RKO (cell line): ENCODE measurements at places on chromosomes 12 and 14.

GRCh38 chr12:110501399-110501751 lies 536 bp downstream of the VPS29 start:
- DNase-seq = peak; percentile 87

DNA sequence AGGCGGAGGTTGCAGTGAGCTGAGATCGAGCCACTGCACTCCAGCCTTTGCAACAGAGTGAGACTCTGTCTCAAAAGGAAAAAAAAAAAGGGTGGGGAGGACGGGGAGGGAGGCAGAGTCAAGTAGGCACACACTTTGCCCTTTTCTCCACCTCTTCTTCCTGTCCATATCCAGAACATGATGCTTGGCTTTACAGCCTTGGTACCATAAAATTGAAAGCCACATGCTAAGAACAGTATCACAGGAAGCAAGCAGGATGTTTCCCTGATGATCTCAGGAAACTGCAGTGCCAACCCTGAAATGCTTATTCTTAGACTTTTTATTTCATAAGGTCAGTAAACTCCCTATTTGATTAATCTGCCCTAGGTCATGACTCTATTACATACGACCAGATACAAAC lies 32.5 kb upstream of the YAF2 start:
- DNase-seq = no peak

GRCh38 chr12:27101290-27101689 lies 18.9 kb upstream of the C12orf71 start:
- peak; percentile 25 for DNase-seq

DNA sequence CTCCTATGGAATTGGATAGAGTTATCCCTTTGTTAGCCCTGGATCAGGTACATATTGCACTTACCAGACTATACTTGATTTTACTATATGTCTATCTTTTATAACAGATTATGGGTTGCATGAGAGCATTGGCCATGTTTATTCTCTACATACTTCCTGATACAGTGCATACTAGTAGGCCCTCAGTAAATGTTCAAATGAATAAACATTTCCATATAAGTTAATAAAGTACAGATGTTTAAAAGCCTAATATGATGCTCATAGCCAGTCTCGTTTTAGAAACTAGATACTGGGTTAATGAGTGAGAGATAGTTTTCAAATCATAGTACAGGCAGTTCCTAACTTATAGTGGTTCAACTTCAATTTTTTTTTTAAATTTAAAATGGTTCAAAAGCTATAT lies 39.5 kb upstream of the TOMM20L start:
- no peak for DNase-seq

DNA sequence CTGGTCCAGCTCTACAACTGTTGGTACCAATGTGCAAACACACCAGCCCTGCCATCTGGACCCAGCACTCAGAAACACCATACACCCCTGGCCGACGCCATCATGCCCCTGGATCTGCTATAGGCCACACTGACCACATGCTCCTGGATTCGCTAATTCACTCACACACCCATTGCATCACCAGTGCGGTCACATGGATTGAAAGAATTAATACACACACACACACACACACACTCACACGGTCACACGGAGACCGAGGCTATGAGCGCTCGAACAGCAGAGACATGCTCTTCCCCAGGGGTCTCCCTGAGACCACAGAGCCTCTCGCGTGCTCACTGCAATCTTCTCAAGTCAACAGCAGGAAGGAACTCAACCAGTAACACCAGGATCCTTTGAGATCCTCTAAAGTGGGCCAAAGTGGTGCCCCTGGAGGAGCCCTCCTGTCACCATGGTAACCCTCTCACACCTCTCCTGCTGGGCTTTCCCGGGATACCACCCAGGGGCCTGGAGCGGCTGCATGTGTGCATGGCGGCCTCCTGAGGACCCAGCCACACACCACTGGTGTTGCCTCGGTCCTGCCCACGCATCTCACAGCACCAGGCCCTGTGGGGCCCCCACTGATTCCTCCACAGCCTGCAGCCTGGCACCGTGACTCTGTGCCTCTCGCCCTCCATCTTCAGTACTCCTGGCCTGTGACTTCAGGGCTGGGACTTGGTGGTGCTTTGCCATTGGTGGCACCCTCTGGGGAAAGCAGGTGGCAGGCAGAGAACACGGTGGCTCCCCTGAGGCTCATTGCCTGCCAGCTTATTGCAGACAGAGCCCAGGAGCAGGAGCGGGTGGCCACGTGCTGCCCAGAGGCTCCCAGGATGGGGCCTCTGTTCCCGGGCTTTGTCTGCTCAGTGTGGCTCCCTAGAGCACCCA lies 15.1 kb downstream of the LRTM2 start:
- no peak for DNase-seq

- no peak for DNase-seq
Measured at GRCh38 chr12:68381476-68382219, 49.5 kb upstream of the MDM1 start.

DNA sequence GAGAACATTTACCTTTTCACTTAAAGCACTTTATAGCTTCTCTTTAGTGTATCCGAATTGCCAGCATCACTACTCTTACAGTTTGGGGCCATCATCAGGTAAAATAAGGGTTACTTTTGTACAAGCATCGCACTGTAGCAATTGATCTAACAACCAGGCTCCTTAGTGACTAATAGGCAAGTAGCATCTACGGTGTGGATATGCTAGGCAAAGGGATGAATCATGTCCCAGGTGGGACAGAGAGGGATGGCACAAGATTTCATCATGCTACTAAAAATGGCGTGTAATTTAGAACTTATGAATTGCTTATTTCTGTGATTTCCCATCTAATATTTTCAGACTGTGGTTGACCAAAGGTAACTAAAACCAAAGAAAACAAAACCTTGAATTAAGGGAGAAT lies 582.3 kb downstream of the KCNH5 start:
- no peak for DNase-seq

DNA sequence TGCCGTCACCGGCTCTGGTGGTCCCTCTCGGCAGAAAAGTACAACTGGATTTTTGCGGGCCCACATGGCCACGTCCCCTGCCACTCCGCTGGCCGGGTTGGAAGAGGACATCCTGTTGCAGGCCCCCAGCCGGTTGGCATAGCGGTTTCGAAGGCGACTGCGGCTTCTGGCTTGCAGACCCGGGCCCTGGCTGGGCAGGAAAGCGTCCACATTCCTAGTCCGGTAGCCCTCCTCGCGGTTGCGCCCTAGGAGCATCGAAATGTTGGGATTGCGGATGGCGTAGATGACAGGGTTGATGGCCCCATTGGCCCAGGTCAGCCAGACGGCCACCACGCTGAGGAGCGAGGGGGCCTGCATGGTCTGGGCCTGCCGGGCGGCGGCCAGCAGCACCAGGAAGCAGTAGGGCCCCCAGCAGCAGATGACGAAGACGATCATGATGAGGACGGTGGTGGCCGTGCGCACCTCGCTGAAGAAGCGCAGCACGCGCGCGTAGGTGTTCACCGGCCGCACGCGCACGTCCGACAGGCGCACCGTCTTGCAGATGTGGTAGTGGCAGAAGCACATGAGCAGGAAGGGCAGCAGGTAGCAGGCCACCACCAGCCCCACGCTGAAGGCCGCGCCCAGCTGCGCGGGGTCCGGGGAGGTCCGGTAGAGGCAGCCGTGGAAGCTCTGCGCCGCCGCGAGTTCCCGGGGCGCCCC lies 1.2 kb downstream of the GPR135 start:
- DNase-seq = no peak

DNA sequence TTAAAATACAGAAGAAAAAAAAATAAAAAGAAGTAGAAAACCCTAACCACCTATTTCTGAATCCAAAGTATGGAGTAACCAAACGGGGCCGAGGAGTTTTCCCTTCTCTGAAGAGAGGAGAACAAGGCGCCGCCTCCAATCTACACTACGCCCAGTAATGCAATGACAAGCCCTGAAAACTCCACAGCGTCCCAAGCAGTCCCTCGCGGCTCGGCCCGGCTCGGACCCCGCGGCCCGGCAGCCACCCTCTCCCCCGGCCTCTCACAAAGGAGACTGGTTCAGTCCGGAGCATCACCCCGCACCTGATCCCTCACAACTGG lies 371 bp downstream of the CHD8 start:
- DNase-seq = no peak

DNA sequence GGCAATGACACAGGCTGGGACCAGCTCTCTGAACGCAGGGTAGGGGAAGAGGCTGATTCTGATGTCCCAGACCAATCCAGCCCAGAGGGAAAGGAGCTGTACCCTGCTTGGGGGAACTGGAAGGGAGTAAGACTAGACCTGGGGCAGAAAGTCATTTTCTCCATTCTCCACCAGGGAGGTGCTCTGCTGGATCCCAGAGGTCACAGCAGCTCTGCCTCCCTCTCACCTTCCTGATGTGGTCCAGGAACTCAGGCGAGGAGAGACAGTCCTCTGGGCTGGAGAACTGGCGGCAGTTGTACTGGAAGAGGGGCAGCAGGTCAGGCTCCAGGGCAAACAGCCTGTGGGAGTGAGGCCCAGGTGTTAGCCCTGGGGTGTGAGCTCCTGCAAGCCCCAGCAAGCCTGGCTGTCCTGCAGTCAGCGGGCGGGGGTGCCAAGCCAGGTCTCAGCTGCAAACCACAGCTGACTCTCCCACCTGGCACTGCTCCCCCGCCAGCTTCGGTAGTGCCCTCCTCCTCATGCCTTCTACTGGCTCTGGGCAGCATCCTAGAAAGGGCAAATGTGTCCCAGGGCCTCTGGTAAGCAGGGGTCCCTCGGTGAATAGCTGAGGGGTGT lies 1.9 kb downstream of the NGB start:
- DNase-seq = no peak

- no peak for DNase-seq
Measured at GRCh38 chr14:23243066-23243465, 5.3 kb downstream of the RNF212B start.

DNA sequence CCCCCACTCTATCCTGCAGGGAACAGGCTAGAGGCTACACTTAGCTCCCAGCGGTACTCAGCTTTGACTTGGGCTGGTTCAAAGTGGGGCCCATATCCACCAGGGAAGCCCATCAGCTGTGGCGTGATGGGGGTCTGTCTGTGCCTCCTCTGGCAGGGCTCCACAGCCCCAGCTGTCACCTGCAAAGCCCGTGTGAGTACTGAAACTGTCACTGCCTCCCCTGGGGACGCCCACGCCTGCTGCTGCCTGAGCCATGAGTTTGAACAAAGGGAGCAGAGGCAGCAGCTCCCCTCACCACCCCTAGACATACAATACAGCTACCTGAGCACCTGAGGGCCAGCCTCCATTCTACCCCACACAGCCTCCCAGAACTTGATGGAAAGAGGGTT lies 5.0 kb downstream of the REM2 start:
- no peak for DNase-seq

DNA sequence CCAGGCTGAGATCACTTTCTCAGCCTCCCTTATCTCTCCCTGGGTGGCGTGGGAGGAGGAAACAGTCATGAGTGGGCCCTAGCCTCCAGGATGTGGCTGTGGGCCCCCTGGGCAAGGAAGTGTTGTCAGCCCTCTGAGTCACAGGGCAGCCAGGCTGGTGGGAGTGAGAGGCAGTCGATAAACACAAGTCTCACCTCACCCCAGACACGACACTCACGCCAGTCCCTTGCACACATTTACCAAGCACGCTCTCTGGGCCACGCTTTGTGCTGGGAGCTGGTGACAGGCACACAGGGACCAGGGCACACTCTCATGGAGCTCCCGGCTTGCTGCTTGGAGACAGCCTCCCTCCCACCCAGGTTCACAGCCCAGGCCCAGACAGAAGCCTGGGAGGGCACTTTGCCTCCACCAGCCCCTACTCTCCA lies 1.9 kb upstream of the KRT79 start:
- DNase-seq = peak; percentile 39

DNA sequence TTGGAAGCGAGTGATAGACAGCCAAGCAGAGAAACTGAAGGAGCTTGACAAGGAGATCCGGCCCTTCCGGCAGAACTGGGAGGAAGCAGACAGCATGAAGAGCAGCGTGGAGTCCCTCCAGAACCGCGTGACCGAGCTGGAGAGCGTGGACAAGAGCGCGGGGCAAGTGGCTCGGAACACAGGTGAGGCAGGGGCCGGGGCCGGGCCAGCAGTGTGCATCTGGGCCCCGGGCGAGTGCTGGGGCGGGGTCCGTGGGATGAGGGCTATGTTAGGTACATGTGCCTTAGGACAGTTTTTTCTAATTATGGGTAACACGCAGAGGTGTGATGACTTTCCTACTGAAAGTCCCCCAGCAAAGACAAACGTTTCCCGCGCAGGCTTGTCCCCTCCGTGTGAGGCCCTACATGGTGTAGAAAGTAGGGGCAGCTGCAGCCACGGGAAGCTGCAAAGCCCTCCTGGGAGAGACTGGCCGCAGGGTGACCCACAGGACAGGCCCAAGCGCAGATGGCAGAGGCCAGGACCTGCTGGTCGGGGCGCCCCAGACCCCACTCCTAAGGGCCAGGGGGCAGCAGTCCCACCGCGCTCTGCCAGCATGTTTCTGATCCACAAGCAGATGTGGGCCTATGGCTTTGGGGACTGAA lies 19.1 kb upstream of the AMN start:
- no peak for DNase-seq
